ENCODE measurements at places on chromosomes 1 and 21. TPM values are rescaled to one million over a fixed set of nuclear protein-coding genes. Genes with fewer than 3 reads are reported as not detected.

F5 gene
- 3.3 TPM for polyA plus RNA-seq

GRCh38 chr1:172902861-172903381 is 147.8 kb downstream of the TNFSF18 start:
- no peak overlapping the region for H3K4me3 ChIP-seq
- no peak for DNase-seq
- H3K4me1 ChIP-seq, result peaks cover 26% of the 10 kb centered on the region
- no peaks in the 10 kb centered on the region for H3K27me3 ChIP-seq
- H3K36me3 ChIP-seq, result no peaks in the 10 kb centered on the region

DNA sequence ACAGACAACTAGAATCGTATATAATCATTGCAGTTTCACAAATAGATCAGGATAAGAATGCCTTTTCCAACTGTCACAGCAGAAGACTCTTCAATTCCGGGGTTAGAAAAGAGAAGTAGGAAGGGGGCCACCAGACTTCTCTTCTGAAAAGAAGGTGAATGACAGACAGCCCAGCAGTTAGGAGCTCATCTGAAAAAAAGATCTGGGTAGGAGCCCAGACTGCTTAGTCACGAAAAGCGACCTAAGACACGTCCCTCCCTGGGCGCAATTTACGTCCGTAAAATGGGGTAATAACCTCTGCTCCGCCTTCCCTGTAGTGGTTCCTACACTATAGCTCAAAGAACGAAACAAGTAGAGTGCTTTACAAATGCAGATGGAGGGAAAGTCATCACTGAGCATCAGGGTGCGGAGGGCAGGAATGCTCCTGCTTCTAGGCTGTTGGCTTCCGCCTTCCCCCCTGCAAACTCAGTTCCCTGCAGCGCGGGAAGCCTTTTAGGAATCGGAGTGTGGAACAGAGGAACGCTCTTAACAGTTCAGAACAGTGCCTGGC is 582 bp downstream of the ORC1 start:
- peak overlapping the region; percentile 74 for H3K4me3 ChIP-seq
- peak; percentile 61 for DNase-seq
- H3K4me1 ChIP-seq, result peaks cover 25% of the 10 kb centered on the region

DNA sequence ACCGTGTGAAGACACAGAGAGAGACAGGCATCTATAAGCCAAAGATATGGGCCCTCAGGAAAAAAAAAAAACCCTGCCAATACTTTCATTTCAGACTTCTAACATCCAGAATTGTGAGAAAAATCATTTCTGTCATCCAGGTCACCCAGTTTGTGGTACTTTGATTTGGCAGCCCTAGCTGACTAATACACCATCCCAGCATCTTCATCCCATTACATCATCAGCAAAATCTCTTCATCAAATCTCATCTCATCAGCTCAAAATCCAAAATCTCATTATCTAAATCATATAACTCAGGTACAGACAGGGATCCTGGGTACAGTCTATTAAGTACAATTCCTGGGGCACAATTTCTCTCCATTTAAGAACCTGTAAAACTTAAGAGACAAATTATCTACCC is 51.9 kb upstream of the GJA8 start:
- DNase-seq, result no peak
- no peak overlapping the region for H3K4me3 ChIP-seq
- H3K27ac ChIP-seq, result no peak overlapping the region
- no peaks in the 10 kb centered on the region for H3K27me3 ChIP-seq

DNA sequence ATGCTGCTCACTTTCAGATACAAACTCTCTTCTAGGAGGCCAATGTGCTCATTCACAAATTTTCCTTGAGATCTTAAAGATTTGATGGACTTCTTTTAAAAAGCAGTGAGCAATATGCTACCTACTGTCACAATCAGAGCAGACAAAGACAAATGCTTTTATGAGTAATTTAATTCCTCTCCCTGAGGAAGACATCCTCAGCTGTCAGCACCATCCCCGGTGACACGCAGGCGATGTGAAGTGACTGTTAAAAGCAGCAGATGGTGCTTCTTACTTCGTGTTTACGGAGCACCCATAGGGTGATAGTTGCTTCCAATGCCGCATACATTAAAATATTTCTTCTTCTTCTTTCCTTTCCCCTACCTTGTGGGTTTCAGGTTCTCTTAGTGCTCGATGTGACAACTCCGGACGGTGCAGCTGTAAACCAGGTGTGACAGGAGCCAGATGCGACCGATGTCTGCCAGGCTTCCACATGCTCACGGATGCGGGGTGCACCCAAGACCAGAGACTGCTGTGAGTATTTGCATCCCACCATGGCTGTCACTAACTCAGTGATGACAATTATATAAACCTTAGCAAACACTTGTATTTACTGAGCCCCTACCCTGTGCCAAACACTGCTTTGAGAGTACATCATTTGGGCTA is 29.1 kb downstream of the LAMC2 start:
- H3K4me1 ChIP-seq, result peaks cover 16% of the 10 kb centered on the region
- no peaks in the 10 kb centered on the region for H3K36me3 ChIP-seq
- no peak for DNase-seq
- H3K27ac ChIP-seq, result no peak overlapping the region
- H3K4me3 ChIP-seq, result no peak overlapping the region
- H3K27me3 ChIP-seq, result no peaks in the 10 kb centered on the region

- no peak for DNase-seq
- no peaks in the 10 kb centered on the region for H3K4me1 ChIP-seq
- H3K4me3 ChIP-seq, result no peak overlapping the region
- no peak overlapping the region for H3K27ac ChIP-seq
- no peaks in the 10 kb centered on the region for H3K27me3 ChIP-seq
Observed at GRCh38 chr1:169999331-169999741, 75.2 kb downstream of the KIFAP3 start.

YBEY gene
- 15.5 TPM for polyA plus RNA-seq

NCAM2 gene
- not detected for polyA plus RNA-seq

DNA sequence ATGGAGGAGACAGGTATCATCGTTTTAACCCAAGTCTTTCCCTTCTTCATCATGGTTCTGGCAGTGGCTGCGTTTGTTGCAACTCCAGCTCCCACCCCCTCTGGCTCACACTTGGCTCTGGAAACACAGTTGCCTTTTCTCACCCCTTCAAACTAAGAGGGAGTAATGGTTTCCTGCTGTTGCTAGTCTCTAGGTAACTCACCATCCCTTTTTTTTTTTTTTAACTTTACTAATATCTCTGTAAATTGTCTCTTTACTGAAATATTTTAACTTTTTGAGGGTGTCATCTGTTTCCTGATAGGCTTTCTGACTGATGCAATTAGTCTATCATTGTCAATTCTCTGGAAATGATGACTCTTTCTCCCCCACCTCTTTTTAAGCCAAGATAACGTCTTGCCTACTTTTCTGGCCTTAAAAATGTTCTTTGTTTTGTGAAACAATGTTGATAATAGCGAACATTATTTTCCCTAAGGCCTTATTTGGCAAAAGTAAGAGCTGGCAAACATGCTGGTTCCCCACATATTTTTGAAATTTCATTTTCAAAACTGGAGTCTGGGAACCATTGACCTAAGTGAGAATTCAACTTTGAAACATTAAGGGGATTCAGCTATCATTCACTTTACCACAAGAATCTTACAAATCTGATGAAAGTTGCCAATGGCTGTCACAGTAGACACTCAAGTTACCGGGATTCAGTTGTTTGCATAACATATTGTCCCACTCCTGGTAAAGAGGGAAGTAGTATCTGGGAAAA is 85.3 kb downstream of the LEPR start:
- no peaks in the 10 kb centered on the region for H3K27me3 ChIP-seq
- no peak overlapping the region for H3K4me3 ChIP-seq
- no peak for DNase-seq

F3 gene
- not detected for polyA plus RNA-seq
